WERI-Rb-1 (cell line): ENCODE measurements at places on chromosomes 7 and 10.

- DNase-seq = no peak
These were observed 324.1 kb upstream of the NPSR1 start for GRCh38 chr7:34333925-34334324.

GRCh38 chr7:27619492-27619891 is 43.2 kb downstream of the HIBADH start:
- DNase-seq = no peak

DNA sequence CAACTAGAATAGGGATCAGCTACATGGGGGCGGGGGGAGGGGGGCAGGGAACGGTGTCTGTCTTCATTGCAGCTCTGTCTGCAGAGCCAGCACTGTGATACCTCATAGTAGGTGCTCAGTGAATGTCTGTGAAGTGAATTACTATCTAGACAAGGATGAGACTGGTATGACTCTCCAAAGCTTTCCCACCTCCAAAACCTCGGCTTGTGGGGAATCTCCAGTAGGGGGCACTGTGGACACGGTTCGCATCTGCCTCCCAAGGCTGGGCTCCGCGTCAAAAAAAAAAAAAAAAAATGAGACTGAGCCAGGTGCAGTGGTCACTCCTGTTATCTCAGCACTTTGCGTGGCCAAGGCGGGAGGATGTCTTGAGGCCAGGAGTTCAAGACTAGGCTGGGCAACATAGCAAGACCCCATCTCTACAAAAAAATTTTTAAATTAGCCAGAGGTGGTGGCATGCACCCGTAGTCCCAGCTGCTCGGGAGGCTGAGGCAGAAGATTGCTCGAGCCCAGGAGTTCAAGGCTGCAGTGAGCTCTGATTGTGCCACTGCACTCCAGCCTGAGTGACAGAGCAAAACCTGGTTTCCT is 9.6 kb downstream of the TRIM56 start:
- DNase-seq = no peak

- no peak for DNase-seq
These were observed 297.6 kb downstream of the ARHGAP12 start for GRCh38 chr10:31630861-31631567.

- DNase-seq = peak; percentile 61
These were observed 780 bp downstream of the PLEKHA8 start for GRCh38 chr7:30028749-30029635.

DNA sequence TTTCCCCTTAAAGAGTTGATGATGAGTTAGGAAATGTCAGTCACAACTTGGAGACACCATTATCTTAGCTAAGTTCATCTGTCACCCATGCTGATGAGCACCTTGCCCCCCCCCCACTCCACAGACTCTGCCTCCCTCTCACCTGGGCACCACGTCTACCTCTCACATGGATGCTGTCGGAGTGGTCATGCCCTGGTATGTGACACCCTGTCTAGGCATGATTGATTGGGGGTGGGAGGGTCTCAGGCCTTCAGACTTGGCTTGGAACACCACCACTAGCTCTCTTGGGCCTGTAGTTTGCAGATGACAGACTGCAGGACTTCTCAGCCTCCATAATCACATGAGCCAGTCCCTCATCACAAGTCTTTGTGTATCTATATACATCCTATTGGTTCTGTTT is 78.0 kb downstream of the WDR37 start:
- DNase-seq = no peak

- DNase-seq = no peak
These were observed 603.5 kb upstream of the FOXK1 start for GRCh38 chr7:4078580-4078979.
